SIG-M5 (cell line): ENCODE measurements at places on chromosomes 11 and 22.

GRCh38 chr11:36062796-36063365 is 119.0 kb downstream of the LDLRAD3 start:
- no peak for DNase-seq

DNA sequence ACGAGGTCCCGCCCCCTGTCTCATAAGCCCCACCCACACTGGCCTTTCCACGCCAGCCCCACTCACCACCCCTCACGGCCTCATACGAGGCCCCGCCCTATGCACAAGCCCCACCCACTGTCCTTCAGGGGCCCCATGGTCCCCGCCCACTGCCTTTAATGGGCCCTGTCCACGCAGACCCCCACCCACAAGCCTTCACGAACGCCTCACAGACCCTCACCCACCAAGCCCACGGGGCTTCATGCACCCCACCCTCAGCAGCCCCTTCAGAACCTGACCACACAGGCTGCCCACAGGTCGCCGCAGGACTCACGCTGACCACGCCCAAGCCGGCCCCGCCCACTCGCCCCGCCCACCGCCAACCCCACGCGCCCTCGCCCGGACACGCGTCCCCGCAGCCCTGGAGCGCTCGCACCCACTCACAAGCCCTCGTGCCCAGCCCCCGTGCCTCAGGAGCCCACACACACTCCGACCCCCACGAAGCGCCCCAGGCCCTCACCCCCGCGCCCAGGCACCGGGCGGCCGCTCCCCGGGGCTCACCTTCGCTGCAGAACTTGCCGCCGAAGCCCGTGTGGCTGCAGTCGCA is 10.5 kb downstream of the NRXN2 start:
- DNase-seq, result no peak

DNA sequence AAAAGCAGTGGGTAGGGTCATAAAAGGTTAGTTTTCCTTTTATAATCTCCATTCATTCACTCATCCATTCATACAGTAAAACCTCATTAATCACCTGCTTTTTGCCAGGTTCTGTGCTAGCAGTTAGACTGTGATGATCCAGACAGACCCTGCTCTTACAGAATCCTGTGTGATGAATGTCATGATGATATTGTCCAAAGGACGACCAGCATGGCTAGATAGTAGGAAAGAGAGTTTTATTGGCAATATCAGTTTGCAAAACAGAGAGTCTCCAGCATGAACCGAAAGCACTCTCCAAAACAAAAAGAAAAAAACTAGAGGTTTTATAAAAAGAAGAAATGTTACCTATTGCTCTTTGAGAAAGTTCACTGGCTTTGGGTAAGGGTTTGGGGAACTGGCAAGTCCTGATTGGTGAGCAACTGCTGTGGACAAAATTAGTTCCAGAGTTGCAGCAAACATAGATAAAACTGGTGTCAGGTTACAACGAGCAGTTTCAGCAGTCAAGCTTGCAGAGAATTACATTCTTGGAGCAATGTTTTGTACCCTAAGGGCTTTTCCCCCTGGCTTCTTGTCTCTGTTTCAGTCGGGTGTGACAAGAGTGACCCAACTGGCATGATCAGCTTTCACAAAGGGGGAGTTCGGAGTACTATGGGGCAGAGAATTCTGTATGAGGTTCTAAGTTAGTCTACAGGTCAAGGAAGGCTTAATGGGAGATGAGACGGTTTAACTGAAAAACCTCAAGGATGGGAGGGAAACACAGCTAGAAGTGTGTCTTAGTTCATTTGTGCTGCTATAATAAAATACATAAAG is 58.3 kb downstream of the HSD17B12 start:
- no peak for DNase-seq

GRCh38 chr11:118427707-118428106 is 8.6 kb upstream of the KMT2A start:
- no peak for DNase-seq

- DNase-seq, result no peak
Observed at GRCh38 chr11:76424379-76424778, 20.4 kb upstream of the EMSY start.

GRCh38 chr11:66856496-66857233 is at the start of gene LRFN4:
Gene LRFN4, plus strand, starts transcription at chr11:66857064. Its CDS starts 681 bp downstream, at chr11:66857745.
- DNase-seq, result no peak

DNA sequence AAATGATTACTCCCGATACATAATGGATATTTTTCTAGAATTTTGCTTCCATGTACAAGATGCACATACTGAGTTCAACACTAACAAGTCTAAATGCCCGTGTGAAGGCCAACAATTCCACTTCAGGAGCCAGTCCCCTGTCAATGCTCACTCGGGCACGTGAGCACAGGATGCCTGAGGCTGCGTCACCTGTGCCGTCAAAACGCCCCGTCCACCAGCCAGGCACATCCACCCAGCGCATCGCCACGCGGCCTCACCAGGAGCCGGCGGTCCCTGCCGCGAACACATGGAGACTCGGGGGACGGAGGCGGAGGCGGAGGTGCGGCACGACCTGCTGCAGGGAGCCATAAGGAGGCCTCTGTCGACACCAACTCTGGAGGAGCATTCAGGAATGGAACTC is 9.8 kb downstream of the TOLLIP start:
- no peak for DNase-seq

- DNase-seq, result no peak
Observed at GRCh38 chr11:28584992-28585391, 476.8 kb downstream of the METTL15 start.

DNA sequence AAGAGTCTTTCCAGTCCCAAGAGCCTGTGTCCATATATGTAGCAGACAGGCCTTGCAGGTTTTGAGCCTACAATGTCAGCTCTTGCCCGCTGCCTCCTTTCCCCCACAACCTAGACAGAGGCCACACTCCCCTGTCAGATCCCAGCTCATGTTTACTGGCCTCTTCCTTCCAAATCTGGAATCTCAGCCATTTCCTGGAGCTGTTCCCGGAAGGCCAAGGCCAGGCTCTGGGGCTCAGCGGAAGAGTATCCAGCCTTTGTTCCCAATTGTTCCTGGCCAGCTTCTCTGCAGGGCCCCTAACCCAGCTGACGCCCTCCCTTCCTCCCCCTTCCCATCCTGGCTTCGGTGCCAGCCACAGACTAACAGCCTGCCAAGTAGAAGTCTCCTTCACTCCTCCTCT is 1.0 kb upstream of the ROBO4 start:
- DNase-seq, result no peak

- DNase-seq, result no peak
Observed at GRCh38 chr11:32395127-32395526, 40.2 kb downstream of the WT1 start.

DNA sequence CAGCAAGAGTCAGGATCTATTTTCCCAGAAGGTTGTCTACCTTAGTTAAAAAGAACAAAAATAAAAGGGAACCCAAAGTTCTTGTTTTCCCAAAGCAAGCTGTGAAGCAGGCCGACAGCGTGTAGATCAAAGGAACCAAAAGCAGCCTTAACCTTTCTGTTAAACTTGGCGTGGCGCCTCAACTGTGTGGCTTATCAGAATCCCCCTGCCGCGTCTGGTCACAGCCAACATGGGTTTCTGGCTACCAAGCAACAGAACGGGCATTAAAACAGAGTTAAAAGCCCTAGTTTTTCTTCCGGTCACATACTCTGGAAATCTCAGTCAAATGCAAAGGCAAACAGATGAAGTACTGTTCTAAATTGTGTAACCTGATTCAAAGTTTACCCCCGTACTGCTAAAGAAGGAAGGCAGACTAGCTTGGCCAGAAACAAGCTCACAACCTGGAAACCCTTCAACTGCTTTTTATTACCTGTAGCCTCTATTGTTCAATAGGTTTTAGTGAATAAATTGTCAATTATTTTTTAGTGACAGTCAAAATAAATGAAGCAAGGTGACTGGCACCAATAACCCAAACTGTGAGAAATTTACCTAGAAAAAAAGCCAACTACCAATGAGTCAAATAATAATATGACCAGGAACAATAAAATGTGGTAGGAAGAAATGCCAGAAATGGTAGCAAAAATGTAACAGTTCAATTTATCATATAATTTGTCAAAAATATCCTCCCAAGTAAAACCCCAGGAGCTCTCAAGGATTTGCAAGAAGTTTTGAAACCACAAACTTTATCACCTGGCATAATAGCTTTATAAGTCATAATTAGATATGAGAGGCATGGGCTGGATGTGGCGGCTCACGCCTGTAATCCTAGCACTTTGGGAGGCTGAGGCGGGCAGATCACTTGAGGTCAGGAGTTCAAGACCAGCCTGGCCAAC is 21.4 kb downstream of the CHKA start:
- DNase-seq, result no peak

DNA sequence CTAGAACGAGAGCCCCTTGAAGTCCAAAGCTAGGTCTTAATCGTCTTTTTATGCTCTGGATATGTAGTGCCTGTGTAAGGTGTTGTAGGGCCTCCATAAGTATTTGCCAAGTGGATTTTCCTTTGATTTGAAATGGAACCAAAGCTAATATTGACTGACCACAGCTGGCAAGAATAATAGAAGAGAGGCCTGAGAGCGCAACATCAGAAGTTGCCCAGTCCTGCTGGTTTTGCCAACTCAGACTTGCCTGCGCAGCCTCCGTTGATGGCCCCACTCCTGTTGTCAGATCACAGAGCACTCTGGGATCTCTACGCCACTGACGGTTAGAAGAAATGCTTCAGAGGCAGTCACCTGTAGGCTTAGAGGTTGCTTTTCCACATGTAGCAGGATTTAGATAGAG is 251.2 kb downstream of the TENM4 start:
- DNase-seq, result no peak
